ENCODE measurements at places on chromosomes 12 and 14.

DNA sequence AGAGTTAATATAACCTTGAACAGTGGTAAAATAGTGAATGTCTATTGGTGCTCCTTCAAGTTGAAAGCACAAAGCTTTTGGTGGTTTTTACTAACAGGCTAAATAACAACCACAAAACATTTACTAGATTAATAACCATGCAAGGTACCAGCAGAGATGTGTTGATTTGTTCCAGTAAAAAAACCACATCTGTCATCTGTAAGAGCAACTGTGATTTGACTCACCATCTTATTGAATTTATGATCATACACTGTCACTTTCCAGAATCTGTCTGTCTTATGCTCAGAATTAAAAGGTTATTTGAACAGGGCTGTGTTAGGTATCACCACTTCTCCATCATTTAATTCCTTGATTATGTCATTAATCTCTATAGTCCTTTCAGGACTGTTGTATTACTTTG lies 107.0 kb upstream of the PTHLH start:
- DNase-seq = no peak

- DNase-seq = no peak
Observed at GRCh38 chr14:90742252-90742651, 74.0 kb downstream of the TTC7B start.

DNA sequence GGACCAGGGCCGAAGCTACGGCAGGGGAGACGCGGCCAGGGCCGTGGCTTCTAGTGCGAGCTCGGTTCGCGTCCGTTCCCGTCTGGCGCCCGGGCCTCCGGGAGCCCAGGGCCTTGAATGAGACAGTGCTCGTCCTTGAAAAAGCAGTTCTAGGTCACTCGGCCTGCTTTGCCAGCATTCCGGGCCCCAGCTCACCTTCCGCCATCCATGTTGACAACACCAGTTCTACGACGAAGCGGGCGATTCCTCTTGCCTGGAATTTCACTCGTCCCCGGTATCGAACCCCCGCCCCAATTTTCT lies 4.5 kb downstream of the OR10AD1 start:
- no peak for DNase-seq

GRCh38 chr12:105882404-105882803 lies 256.4 kb downstream of the NUAK1 start:
- no peak for DNase-seq

DNA sequence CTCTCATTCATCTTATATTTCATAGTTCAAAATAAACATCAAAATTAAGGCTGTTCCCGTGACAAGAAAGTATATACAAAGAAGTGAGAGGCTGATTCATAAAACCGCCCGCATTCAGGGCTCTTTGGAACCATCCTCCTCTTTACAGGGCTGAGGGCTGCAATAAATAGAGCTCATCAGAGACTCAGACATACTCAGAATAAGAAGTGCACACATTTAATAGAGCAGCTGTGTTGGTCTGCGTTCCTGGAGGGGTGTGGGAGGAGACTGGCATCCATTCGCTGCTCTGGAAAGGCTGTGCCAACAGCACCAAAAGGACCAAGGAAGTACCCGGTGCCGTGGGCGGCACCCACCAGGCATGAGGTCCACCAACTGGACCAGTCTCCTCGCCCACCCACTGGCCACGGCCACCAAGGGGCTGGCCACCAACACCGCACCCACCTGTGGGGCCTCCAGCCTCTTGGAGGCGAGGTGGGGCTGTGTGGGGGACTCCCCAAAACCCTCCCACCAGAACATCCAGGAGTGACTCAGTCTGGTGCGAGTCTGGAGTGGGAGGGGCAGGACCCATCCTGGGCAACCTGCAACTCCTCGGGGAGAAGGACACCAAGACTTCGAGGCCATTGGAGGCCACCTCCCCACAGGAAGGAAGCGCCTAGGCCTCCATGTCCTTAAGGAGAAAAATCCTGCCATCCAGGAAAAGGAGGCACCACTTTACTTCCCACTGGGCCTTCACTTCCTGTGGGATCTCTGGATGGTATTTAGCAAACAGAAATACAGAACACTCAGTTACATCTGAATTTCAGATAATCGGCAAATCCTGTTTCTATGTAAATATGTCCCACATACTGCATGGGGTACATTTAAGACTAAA lies 32.7 kb downstream of the VCPKMT start:
- no peak for DNase-seq

DNA sequence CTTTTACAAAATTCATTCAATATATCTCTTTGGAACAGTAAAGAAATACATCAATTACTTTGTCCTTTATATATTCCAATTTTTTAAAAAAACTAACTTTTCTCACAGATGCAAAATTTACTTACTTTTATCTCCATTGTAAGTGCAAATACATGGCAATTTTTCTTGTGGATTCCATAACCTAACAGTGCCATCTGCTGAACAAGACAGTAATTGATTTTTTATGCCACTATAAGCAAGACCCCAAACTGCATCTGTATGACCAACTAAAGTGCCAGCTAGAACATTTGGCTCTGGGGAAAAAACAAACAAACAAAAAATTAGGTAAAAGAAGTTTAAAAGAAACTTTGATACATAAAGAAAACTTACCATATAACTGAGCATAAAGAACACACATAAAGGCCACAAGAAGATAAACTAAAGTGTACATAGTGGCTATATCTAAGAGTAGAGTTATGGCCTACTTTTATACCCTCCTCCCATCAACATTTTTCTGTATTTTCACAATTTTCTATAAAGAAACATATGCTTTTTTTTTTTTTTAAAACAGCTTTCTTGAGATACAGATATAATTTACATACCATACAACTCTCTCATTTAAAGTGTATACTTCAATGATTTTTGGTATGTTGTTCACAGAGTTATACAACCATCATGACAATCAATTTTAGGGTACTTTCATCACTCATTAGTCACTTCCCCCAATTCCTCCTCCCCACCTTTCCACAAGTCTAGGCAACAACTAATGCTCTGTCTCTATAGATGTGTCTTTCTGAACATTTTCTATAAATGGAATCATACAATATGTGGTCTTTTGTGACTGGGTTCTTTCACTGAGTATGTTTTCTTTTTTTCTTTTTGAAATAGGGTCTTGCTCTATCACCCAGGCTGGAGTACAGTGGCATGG lies 32.6 kb downstream of the COCH start:
- DNase-seq = no peak

DNA sequence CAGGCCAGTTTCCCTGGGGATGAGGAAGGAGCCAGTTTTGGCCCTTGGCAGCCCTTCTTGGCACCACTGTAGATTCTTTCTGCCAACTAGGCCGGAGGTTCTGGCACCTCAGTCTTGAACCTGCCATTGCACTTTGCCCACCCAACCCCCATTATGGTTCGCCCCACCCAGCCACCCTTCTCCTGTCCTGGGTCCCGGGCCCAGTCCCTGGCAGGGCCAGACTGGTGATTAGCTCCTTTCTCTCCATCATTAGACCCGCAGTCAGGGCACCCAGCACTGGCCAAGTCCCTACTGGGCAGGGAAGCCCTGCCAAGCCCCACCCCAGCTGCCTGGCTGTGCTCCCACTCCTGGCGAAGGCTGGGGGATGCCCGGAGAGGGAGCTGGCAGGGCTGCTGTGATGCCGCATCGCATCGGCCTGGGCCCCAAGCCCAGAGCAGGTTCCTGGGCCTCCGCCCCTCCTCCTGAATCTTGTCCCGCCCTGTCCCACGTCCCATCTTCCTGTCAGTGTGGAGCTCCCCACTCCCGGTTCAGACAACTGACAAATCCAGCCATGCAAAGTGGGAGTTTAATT lies 9.8 kb downstream of the FAM222A start:
- DNase-seq = no peak

DNA sequence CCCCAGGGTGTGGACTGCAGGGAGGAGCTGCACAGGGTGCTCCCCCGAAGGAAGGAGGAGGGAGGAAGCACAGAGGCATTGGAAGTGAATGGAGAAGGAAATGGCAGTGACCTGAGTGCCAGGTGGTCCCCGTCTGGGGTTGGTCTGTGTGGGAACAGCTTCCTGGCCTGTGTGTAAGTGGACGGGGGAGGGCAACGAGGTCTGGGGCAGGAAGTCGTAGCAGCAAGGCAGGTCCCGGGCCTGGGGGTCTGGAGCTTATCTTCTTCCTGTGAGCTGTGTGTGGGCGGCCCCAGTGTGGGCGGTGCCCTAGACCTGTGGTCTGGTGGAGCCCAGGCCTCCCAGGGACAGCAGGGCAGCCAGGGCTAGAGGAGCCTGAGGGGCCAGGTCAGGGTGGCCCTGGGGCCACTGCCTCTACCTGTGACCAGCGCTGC lies 382.1 kb downstream of the TMEM121 start:
- DNase-seq = no peak

DNA sequence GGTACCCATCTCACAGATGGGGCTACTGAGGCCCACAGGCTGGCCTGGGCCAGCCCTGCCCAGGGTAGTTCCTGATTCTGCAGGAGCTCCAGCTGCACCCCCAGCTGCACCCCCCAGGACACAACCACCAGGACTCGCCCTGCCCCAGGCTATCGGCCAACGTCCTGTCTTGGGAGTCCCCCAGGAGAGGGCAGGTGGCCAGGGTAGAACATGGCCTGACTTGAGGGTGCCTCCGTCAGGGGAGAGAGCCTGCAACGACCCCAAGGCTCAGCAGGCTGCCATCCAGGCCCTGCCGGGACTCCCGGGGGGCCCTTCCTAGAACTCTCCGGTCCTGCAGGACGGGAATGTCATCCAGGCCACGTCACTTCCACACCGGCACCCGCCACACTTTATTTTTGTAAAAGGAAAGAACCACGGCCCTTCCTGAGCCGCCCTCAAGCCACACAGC lies 15.8 kb downstream of the JAG2 start:
- DNase-seq = no peak

GRCh38 chr12:49646871-49647654 lies 23.7 kb downstream of the PRPF40B start:
- no peak for DNase-seq

- no peak for DNase-seq
Observed at GRCh38 chr12:4112734-4113325, 160.7 kb upstream of the CCND2 start.

DNA sequence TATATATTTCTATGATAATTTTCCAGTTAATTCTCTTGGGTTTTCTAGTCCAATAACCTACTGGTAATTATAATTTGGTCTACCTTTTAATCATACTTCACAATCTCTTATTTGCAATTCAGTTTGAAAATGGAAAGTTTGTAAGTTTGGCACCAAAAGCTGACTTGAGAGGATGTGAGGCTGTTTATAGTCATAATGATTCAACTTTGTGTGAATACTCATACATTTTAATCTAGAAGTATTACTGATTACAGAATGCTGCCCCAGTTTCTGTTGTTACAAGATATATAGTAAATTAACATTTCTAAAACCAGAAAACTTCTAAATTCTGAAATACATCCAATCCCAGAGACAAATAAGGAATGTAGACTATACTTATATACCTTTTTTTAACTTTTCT lies 158.2 kb downstream of the SLC38A4 start:
- DNase-seq = no peak

GRCh38 chr12:56221232-56221756 lies 428 bp downstream of the RNF41 start:
- peak; percentile 81 for DNase-seq

- DNase-seq = no peak
Observed at GRCh38 chr14:35958499-35958898, 132.4 kb downstream of the BRMS1L start.

GRCh38 chr14:35044939-35045797 lies 904 bp upstream of the FAM177A1 start:
- no peak for DNase-seq

DNA sequence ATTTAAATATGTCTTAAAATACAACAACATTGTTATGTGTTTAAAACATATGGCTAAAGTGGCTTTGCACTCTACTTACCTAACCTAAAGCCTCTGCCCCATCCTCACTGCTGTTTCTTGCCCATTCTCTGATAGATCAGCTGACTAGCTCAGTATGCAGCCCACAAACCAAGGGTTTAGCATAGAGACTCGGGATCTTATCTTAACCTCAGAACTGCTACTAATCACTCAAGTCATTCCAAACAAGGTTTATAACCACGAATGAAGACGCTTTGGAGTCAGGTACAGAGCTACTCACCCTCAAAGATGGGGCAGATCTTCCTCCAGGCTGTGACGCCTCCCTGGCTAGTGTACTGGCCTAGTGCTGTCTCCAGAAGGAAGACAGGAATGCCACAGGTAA lies 19.3 kb downstream of the SLC6A13 start:
- DNase-seq = no peak

GRCh38 chr12:110084314-110085015 lies 36.1 kb upstream of the C12orf76 start:
- DNase-seq = no peak

DNA sequence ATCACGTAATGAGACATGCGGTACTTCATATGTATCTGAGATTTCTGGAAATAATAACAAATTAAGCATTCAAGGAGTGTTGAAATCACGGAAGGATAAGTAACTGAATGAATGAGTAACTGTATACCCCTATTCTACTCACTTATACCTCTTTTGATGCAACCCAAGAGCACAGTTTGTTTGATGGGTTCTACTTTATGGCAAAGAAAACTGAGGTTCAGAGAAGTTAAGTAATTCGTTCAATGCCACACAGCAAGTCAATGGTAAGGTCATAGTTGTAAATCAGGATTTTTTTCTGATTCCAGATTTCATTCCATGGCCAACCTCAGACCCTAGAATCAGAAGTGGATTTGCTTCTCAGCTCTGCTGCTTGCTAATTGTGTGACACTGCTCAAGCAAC lies 544.5 kb upstream of the TBX3 start:
- no peak for DNase-seq

- no peak for DNase-seq
Observed at GRCh38 chr14:98230411-98230810, 1041.6 kb downstream of the BCL11B start.

DNA sequence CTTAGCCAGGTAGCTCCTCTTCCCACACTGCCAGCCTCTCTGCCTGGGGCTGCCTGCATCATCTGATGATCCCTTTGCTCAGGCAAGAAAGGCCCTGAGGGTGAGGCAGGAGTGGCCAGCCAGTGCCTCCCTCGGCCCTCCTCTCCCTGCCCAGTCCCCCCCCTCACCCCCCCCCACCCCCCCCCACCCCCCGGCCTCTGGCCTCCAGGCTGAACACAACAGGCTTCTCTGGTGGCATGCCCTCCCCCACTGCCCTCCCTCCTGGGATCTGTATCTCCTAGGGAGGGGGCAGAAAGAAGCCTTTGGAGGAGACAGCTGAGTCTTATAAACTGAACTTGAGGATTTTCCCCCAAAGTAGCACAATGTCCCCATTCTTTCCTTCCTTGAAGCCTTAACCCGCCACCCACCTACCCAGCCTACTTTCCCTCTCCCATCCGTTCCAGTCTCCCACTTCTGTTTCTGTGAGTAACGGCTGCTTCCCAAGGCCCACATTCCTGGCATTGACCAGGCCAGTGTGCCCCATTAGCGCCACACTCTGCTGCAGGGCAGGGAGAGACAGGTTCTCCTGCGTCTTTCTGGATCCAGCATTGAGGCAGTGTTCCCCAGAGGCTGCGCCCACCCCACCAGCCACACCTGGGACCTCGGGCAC lies 82.1 kb downstream of the B4GALNT3 start:
- peak; percentile 55 for DNase-seq

Measured in right kidney (tissue), 9 donors.